ENCODE measurements at places on chromosomes 2 and 18.
A peak's percentile ranks its signal among the peaks of the same experiment; 100 is the strongest.

DNA sequence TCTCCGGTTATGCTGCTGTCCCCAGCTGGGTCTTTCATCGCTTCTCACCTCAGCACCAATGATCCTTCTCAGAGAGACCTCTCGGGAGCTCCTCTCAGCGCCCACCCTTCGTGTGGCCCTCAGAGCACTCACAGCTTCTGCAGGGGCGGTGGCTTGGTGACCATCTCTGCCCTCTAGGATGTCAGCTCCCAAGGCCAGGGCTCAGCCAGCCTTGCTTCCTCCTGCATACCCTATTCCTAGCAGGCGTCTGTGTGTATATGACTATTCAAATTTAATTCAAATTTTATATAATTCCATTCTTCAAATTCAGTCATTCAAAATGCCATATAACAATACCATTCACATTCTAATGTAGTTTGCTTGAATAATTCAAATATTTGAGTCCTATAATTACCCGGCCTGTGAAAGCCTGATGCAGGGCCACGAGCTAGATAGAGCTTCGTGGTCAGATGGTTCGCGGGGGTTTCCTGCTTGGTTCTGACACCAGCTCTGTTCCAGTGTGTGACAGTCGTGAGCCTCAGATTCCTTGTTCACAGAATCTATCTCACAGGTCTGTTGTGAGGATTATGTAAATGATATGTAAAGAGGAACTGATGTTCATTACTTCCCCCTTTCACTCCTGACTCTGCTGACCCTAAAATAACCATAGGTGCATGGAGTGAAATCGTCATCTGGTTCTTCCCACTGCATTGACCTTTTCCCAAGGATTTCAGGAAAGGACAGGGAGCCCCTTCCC lies 94.0 kb upstream of the CNGA3 start:
- no peak for DNase-seq

- DNase-seq = no peak
Observed at GRCh38 chr18:35139517-35139916, 98.3 kb downstream of the MAPRE2 start.

- no peak for DNase-seq
Observed at GRCh38 chr18:52816121-52816520, 476.1 kb downstream of the DCC start.

DNA sequence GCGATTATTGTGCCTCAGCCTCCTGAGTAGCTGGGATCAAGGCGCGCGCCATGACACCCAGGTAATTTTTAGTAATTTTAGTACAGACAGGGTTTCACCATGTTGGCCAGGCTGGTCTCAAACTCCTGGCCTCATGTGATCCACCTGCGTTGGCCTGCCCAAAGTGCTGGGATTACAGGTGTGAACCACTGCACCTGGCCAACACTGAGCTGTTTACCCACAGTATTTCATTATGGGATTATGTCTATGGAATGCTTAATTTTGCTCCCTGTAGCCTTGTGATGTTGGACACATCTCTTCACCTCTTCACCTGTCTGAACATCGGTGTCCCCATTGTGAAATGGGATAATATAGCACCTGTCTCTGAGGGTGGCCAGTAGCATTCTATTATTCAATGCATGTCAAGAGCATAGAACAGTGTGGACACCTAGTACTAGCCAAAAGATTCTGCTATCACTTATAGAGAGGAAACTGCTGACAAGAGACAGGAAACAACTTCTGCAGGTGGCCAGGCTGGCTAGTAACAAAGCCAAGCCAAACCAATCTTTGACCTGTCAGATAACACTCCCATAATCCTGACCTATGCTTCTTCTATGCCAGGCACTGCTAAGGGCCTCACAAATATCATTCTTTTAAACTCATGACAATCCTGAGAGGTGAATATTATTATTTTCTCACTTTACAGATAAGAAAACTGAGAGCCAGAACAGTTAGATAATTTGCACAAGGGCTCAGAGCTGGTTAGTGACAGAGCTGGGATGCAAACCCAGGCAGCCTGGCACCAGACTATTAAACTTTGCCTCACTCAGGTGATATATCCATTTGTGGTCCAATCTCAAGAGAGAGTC lies 29.4 kb upstream of the REEP1 start:
- no peak for DNase-seq

- DNase-seq = no peak
Observed at GRCh38 chr2:37154785-37155184, 2.0 kb downstream of the EIF2AK2 start.

DNA sequence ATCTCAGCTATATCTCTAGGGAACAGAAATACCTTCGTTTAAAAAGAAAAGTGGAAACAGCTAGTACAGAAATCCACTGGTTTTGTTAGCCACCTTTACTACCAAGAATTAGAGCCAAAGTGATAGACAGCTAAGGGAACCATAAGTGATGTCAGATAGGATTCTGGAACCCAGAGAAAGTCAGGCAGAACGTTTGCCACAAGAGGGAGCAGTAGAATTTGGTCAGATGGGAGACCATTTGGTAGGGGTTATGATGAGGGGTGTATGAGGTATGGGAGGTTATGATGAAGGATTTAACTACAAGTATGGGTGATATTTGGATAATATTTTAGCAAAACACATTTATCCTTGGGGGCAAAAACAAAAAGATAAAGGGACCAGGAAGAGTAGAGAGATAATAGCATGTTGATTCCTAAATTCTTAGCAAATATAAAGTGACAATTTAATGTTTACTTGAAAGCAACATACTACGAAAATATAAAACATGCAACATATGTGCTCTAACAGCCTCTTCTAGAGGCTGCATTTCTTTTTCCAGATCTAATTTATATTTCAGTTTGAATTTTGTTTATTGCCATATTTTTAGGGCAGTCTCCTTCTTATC lies 3.3 kb downstream of the SLC8A1 start:
- peak; percentile 72 for DNase-seq

GRCh38 chr2:104746299-104746698 lies 107.6 kb upstream of the POU3F3 start:
- no peak for DNase-seq

DNA sequence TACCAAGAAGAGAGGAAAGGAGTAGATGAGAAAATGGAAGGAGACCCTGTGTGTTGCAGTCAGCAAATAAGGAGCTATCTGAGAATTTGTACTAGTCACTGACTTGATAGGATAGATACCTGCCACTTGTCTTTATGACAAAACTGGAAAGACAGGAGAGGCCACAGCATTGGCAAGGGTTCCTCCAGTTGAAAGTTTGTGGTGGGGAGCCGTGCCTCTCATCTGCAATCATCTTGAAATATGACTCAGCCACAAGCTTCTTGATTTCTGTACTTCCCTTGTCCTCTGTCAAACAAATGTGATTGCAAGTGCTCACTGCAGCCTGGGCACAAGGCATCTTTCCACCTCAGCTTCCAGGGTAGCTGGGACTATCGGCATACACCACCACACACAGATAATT lies 99.1 kb downstream of the GREB1L start:
- no peak for DNase-seq

GRCh38 chr2:43178602-43179542 lies 47.5 kb downstream of the ZFP36L2 start:
- DNase-seq = no peak

DNA sequence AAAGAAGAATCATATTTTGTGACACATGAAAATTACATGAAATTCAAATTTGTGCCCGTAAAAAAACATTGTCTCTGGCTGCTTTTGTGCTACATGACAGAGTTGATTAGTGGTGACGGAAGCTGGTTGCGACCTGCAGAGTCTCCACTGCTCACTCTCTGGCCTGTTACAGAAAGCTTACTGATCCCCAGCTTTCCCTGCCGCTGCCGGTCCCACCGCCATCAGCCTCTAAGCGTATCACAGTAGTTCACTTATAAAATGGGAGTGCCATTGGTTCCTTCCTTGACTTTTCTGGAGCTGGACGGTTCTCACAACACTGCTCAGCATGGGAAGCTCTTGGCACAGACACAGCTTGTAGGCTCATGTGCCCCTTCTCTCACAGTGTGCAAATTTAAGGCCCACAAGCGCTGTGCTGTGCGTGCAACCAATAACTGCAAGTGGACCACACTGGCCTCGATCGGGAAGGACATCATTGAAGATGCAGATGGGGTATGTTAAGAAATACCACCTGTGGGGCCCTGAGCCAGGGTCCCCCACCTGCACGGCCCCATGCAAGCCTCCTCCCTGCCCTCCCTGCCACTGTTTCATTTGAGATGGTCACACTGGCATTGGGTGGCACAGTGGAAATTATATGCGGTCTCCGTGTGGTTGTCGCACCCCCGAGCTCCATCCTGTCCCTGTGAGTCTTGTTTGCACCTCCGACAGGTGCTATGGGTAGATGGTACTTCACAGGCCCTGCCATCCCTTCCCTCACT lies 81.3 kb downstream of the DGKD start:
- no peak for DNase-seq

DNA sequence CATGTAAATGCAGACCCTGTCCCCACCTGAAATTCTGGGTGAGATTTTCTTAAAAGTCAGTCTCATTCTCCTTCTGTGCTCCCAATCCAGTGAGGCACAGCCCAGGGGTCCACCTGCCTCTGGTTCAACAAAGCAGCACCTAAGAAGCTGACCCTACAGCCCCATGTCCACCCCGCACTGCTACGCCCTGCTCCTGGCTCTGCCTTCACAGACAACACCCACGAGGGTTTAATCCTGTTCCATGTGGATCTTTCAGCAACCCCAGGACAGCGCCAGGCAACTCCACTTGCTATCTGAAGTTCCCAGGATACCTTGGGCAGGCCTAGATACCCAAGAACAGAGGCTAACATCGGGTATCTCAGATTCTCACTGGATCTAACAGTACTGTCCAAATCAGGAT lies 44.9 kb downstream of the HDLBP start:
- no peak for DNase-seq

DNA sequence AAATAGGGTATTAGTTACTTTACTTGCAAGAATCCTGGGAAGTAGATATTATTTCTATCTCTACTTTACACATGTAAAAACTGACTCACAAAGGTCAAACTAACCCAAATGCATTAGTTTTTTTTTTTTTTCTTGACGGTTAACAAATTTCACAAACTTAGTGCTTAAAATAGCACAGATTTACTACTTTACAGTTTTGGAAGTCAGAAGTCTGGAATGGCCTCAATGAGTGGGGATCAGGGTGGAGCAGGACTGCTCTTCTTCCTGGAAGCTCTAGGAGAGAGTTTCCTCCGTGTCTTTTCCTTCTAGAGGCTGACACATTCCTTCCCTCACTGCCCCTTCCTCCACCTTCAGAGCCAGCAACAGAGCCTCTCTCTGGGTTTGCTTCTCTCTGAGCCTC lies 117.2 kb downstream of the COL6A3 start:
- DNase-seq = no peak

DNA sequence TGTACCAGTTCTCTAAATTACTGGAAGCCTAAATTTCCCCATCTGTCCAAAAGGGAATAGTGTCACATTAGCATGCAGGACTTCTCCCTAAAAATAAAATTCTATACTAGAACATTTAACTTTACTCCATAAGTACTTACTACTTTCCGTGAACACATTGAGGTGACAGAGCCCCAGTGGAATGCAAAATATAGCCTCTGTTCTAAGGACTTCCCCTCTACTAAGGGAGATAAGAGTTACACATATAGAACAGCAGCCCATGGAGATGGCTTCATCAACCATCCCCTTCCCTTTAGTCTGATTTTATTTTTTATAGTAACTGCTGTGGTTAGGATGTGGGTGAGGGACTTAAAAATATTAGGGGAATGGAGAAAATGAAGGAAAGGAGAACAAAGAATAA lies 68.9 kb upstream of the STPG4 start:
- DNase-seq = no peak

DNA sequence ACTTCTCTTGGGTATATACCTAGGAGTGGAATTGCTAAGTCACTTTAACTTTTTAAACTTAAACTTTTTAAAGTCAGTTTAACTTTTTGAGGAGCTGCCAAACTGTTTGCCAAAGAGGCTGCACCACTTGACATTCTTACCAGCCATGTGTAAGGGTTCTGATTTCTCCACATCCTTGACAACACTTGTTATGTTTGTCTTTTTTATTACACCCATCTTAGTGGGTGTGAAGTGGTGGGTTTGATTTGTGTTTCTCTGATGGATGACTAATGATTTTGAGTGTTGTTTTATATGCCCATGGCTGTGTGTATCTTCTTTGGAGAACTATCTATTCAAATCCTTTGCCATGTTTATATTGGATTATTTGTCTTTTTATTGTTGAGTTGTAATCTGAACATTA lies 13.6 kb downstream of the ASAP2 start:
- DNase-seq = no peak

GRCh38 chr18:79949697-79950487 lies 1.6 kb downstream of the SLC66A2 start:
- no peak for DNase-seq

DNA sequence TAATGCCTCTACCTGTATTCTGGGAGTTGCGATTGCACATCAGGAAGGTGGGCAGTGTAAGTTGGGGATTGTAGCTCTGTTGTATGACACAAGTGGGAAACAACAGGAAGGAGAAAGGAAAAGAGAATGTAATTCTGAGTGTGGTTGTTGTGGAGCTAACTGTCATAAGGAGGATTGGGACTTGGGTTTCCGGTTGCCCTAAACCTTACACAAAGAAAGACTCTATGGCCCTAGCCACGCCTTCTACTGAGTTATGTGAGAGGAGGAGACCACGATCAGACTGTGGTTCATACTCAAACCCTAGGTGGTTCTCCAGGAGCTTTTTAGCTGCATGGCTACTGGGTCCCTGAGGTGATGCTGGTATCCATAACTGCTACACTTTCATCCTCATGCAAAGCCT lies 86.5 kb downstream of the TANC1 start:
- DNase-seq = no peak

GRCh38 chr2:232951891-232952290 lies 61.2 kb downstream of the NGEF start:
- no peak for DNase-seq

DNA sequence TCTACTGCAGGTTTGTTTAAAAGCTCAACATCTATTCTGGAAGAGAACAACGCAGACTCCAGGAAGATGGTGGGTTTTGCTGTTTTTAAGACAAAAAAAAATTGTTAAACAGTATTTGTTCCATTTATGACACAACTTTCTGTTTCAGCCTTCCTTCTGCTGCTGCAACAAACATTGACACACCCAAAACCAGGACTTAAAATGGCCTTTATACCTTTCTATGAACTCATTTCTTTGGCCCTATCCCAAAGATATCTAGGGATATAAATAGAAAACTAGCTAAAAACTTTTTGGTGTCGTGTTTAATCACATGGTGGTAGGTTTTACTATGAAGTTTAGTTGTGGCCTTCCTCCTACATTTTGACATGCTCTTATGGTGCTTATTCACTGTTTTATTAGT lies 964 bp upstream of the GALNT3 start:
- DNase-seq = no peak

DNA sequence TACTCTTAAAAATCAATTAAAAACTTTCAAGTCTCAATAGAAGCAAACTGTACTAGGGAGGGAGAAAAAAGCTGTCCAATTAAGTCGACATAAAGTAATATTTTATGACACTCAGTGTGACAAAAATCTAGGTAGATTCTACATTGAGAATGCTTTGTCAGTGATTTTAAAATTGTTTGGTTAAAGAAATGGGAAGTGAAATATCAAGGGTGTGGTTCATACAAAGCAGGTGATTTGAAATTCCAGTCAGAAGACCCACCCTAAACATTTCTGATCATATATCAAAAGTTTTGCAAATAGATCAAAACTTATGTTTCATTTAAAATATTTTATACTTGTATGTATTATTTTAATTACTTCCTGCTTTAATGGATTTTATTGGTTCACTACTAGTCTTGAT lies 338.9 kb upstream of the DCC start:
- no peak for DNase-seq

All from NCI-H748 treated with DMSO at 0.1 percent for 48 hours (cell line).